ENCODE measurements at places on chromosomes 3 and 15.

GRCh38 chr15:59401824-59402569 lies 29.3 kb upstream of the MYO1E start:
- DNase-seq = no peak

GRCh38 chr15:96331144-96331944 lies 844 bp downstream of the NR2F2 start:
- DNase-seq = no peak

DNA sequence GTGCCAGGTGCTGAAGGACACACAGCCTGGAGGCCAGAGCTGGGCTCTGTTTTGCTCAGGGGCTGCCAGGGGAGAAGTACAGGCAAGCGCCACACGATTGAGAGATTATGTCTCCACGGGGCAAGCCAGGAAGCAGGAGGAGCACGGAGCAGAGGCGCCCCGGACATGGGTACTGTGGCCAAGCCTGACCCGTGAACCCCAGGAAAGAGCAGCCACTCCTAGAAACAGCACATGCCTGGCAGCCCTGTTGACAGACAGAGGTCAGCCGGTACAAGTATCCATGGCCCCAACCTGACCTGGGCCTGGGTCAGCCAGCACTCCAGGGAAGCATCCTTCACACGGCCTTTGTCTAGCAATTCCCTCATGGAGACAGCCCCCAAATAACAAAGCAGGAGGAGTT lies 89.4 kb downstream of the ADAMTS17 start:
- DNase-seq = no peak

- DNase-seq = no peak
These were observed 25.9 kb downstream of the RAD18 start for GRCh38 chr3:8937064-8938020.

- no peak for DNase-seq
These were observed 55.9 kb downstream of the CGNL1 start for GRCh38 chr15:57432141-57432741.

GRCh38 chr3:55955891-55956477 lies 468.9 kb upstream of the WNT5A start:
- DNase-seq = no peak

Data from stimulated activated CD8-positive, alpha-beta memory T cell treated with anti-CD3 and anti-CD28 coated beads, Interleukin-7, amount 100 ng/mL, for 1 hour (primary cell).